Naive B cell (primary cell): ENCODE measurements at places on chromosomes 5 and 9.

DNA sequence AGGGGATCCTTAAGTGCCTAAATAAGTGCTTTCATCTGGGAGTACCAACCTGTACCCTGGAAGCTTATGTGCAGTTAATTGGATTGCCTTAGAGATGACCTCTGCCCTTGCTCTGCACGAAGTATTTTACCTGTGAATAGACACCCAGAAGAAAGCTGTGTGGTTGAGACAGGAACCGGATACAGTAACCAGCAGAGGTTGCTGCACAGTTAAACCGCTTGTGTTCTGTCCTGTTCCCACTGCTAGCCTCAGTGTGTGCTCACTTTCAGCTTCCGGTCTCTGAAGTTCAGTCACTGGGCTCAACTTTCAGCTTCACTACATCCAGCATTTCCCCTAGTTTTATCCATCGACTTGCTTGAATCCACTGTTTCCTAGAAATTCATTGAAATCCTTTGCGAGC is 185.3 kb downstream of the FAM170A start:
- H3K4me3 ChIP-seq: no peak overlapping the region
- no peak for DNase-seq
- peaks cover 11% of the 10 kb centered on the region for H3K27me3 ChIP-seq
- no peak overlapping the region for H3K27ac ChIP-seq
- no peaks in the 10 kb centered on the region for H3K4me1 ChIP-seq
- no peaks in the 10 kb centered on the region for H3K36me3 ChIP-seq

- no peak for DNase-seq
- H3K27me3 ChIP-seq: no peaks in the 10 kb centered on the region
- H3K4me1 ChIP-seq: no peaks in the 10 kb centered on the region
- H3K27ac ChIP-seq: no peak overlapping the region
- peaks cover 4% of the 10 kb centered on the region for H3K36me3 ChIP-seq
Measured at GRCh38 chr9:61667559-61668121, 477.8 kb downstream of the SPATA31A7 start.

DNA sequence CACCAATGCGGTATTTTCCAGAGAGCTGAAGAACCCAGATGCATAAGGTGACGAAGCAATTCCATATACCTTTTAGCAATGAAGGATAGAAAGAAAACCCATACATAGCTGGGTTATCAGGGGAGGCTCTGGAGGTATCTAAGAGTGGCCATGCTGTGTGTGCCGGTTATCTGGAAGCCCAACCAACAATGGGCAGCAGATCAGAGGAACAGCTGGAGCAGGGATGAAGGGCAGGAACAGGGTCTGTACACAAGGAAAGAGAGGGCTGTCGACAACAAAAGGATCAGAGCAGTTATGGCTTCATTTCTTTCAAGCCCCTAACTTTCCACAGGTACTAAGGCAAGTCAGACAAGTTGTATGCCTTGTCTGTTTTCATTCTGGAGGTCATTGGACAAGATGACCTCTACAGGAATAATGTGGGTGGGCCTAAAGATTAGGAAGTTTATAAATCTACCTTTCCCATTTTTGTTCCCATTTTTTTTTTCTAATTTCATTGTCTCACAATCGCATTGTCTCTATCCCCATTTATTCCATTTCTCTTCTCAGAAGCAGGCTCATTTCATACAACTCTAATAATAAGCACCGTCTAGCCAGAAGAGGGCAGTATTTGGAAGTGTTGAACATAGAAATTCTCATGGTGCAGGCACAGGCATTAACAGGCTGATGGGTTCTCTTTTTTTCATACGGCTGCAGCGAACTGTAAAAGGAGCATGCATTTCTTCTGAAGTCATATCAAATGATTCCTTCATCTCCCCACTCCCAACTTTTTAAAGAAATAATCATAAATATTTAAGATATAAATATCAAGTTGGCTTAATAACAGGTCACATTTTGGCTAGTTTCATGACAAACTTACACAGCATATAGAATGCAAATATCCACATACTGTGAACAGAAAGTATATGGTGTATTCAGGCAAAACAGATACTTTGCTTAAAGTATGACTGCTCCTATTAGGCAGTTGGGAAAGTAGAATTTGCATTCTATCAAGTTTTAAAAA is 63.5 kb downstream of the ZNF474 start:
- H3K27me3 ChIP-seq: peaks cover 10% of the 10 kb centered on the region
- no peaks in the 10 kb centered on the region for H3K4me1 ChIP-seq
- H3K4me3 ChIP-seq: no peak overlapping the region

DNA sequence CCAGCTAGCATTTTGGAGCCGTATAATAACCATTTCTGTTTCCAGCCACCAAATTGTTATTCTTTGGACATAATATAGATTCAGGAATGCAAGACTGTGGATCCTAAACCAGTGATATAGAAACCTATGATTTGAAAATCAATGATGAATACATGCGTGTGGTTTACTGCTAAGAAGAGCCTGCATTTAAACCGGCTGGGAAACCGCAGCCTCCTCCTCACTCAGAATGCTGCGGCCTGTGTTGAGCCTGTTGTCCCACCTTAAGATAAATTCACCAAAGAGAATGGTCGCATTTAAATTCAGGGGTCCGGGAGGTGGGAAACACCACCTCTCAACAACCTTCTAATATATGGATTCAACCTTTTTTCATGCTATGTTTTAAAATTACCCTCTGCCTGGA is 148.0 kb downstream of the MEF2C start:
- peaks cover 19% of the 10 kb centered on the region for H3K36me3 ChIP-seq
- H3K27me3 ChIP-seq: no peaks in the 10 kb centered on the region
- DNase-seq: no peak
- H3K27ac ChIP-seq: peak overlapping the region; percentile 97
- H3K4me1 ChIP-seq: peaks cover 65% of the 10 kb centered on the region

DNA sequence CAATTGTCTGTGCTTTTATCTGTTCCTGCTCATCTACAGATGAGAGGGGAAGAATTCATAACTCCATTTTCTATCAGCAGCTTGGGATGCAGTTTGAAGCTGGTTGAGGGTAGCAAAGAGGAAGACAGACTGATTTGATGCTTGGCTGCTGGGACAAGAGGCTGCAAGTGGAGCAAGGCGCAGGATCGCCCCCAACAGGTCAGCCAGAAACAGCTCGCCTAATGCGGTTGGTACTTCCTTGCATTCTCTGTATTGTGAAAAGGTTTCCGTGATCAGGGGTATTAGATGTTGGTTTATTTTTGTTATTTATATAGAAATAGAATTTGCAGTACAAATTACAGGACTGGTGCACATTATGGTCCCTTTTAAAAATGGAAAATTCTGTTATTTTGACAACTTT is 40.6 kb downstream of the ZNF883 start:
- no peak overlapping the region for H3K27ac ChIP-seq
- peaks cover 47% of the 10 kb centered on the region for H3K27me3 ChIP-seq
- DNase-seq: no peak

DNA sequence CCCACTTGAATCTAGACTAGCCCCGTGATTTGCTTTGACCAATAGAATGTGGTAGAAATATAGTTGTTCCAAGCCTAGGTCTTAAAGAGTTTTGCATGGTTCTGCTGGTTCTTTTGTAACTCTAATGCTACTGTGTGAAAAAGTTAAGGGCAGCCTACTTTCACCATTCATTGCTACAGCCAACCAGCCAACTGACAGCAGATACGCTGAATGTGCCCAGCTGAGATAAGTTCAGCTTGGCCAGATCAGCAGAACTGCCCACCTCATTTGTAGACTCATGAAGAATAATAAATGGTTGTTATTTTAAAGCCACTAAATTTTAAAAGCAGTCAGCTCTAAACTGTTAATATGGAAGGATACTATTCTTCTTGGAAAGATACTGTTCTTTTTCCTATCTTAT is 23.9 kb downstream of the NR3C1 start:
- no peaks in the 10 kb centered on the region for H3K27me3 ChIP-seq
- no peak overlapping the region for H3K27ac ChIP-seq
- no peak overlapping the region for H3K4me3 ChIP-seq
- peaks cover 89% of the 10 kb centered on the region for H3K4me1 ChIP-seq
- no peak for DNase-seq
- peaks cover 12% of the 10 kb centered on the region for H3K36me3 ChIP-seq

- H3K27me3 ChIP-seq: peaks cover 16% of the 10 kb centered on the region
- no peaks in the 10 kb centered on the region for H3K36me3 ChIP-seq
- no peak overlapping the region for H3K4me3 ChIP-seq
- DNase-seq: no peak
- H3K4me1 ChIP-seq: no peaks in the 10 kb centered on the region
Measured at GRCh38 chr9:4097515-4097914, 202.4 kb downstream of the GLIS3 start.

- H3K27me3 ChIP-seq: peaks cover 16% of the 10 kb centered on the region
- no peaks in the 10 kb centered on the region for H3K4me1 ChIP-seq
- H3K36me3 ChIP-seq: peaks cover 10% of the 10 kb centered on the region
- no peak for DNase-seq
- no peak overlapping the region for H3K27ac ChIP-seq
- H3K4me3 ChIP-seq: no peak overlapping the region
Measured at GRCh38 chr5:139872851-139873794, 77.5 kb downstream of the PSD2 start.

GRCh38 chr9:135341612-135342169 is 137.9 kb upstream of the PPP1R26 start:
- no peak overlapping the region for H3K4me3 ChIP-seq
- H3K36me3 ChIP-seq: no peaks in the 10 kb centered on the region
- DNase-seq: no peak
- no peak overlapping the region for H3K27ac ChIP-seq
- H3K27me3 ChIP-seq: peaks cover 27% of the 10 kb centered on the region

GRCh38 chr5:103174147-103174546 is 54.0 kb downstream of the PPIP5K2 start:
- peaks cover 11% of the 10 kb centered on the region for H3K36me3 ChIP-seq
- no peaks in the 10 kb centered on the region for H3K4me1 ChIP-seq
- H3K27ac ChIP-seq: no peak overlapping the region
- no peaks in the 10 kb centered on the region for H3K27me3 ChIP-seq
- no peak overlapping the region for H3K4me3 ChIP-seq

DNA sequence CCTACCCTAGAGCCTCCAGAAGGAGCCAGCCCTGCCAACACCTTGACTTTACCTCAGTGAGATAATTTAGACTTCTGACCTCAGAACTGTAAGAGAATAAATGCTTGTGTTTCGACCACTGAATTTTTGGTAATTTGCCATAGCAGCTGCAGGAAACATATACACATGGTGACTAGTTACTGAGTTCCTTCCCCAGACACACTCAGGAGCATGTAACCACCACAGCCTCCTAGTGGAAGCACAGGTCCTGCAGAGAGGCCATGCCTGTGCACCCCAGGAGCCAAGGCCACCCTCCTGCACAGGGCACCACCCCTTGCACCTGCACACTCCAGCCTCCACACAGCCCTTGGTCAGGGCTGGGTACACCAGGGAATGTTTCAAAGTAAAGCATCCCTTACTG is 7.6 kb upstream of the CAMSAP1 start:
- H3K27ac ChIP-seq: no peak overlapping the region
- DNase-seq: no peak
- no peaks in the 10 kb centered on the region for H3K27me3 ChIP-seq
- peaks cover 56% of the 10 kb centered on the region for H3K36me3 ChIP-seq
- no peak overlapping the region for H3K4me3 ChIP-seq
- H3K4me1 ChIP-seq: peaks cover 27% of the 10 kb centered on the region

DNA sequence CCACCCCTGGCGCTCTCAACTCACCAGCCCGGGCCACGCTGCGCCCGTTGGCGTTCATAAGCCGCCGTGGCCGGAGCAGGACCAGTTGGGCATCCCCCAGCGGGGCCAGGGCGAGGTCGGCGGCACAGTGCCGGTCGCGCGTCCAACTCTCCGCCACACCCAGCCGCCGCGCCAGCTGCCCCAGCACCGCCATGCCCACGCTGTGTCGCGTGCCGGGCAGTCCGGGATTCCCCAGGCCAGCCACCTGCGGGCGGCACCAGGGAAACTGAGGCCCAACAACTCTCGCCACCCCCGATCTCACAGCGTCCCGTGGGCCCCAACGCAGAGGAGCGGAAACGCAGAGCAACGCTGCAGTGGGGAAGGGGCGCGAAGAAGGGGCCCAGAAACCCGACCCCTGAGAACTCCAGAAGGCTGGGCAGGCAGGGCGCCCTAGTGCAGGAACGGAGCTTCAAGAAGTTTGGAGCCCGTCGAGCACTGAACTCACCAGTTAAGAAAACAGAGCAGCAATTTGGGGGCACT is 453 bp downstream of the PTRH1 start:
- peak overlapping the region; percentile 94 for H3K27ac ChIP-seq
- no peak for DNase-seq
- H3K27me3 ChIP-seq: no peaks in the 10 kb centered on the region
- peak overlapping the region; percentile 99 for H3K4me3 ChIP-seq
- H3K36me3 ChIP-seq: no peaks in the 10 kb centered on the region
- peaks cover 37% of the 10 kb centered on the region for H3K4me1 ChIP-seq

DNA sequence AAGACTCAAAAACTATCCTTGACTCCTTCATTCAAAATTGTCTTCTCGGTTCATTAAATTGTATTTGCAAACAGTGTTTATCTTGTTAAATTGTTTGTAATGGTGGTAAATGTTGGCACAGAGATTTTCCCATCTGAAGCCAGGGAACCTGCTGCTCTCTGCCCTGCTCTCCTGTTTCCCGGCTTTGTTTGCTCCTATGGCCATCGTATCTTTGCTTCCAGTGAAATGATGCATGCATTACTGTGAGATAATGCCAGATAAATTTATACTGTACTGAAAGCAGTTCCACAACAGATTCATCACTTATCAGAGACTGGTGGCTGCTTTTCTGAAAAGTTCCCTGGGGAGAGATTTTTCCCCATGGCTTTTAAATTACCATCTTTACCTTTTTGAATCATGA is 81.4 kb downstream of the CD180 start:
- H3K4me3 ChIP-seq: no peak overlapping the region
- H3K27me3 ChIP-seq: no peaks in the 10 kb centered on the region
- H3K27ac ChIP-seq: no peak overlapping the region
- H3K4me1 ChIP-seq: no peaks in the 10 kb centered on the region
- peaks cover 6% of the 10 kb centered on the region for H3K36me3 ChIP-seq

- peaks cover 9% of the 10 kb centered on the region for H3K27me3 ChIP-seq
- H3K4me3 ChIP-seq: no peak overlapping the region
- H3K27ac ChIP-seq: no peak overlapping the region
- no peaks in the 10 kb centered on the region for H3K4me1 ChIP-seq
Measured at GRCh38 chr5:67773411-67774266, 441.9 kb upstream of the PIK3R1 start.

DNA sequence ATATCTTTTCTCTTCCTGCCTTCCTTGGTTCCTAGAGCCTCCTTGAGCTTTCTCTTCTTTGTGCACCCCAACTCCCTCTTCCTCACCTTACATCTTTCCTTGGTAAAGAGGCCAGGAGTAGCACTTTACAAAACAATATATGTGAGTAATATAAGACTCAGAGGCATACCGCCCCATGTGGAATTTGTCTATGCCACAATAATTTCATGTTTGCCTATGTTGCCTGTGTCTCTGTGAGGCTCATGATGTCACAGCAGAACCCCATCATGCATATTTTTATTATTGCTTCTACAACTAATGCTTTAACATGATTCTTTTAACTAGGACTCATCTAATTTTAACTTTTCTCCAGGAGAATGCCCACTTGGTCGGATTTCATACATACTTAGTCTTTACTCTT is 15.0 kb upstream of the LVRN start:
- no peaks in the 10 kb centered on the region for H3K36me3 ChIP-seq
- H3K27ac ChIP-seq: no peak overlapping the region
- no peak for DNase-seq
- no peaks in the 10 kb centered on the region for H3K4me1 ChIP-seq
- no peak overlapping the region for H3K4me3 ChIP-seq

GRCh38 chr5:131944702-131945550 is 537 bp downstream of the MEIKIN start:
- no peak overlapping the region for H3K4me3 ChIP-seq
- no peak for DNase-seq
- no peaks in the 10 kb centered on the region for H3K4me1 ChIP-seq
- no peak overlapping the region for H3K27ac ChIP-seq
- H3K27me3 ChIP-seq: no peaks in the 10 kb centered on the region
